ENCODE measurements at places on chromosomes 12 and 14. TPM values are rescaled to one million over a fixed set of nuclear protein-coding genes. Genes with fewer than 3 reads are reported as not detected.

Gene PMCH
- not detected for total RNA-seq

Gene SERPINA5
- not detected for total RNA-seq

- DNase-seq, result no peak
These were observed 57.3 kb downstream of the ANKRD9 start for GRCh38 chr14:102452302-102452701.

Gene SERPINA4
- total RNA-seq, result not detected

DNA sequence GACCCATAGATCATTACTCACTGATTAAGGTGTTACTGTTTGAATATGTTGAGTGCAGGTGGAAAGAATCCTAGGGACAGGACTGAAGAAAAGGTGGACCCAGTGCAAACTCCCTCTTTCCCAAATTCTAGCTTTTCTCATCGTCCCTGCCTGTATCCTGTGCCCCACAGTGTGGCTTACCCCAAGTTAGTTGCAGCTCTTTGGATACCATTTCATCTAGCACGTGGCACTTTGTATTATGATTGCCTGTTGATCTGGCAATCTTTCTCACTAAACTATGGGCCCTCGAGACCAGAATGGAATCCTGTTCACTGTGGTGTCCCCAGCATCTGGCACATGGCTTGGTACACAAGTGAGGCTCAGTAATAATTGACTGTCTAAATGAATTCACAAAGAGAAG lies 66.5 kb downstream of the ELK3 start:
- no peak for DNase-seq

DNA sequence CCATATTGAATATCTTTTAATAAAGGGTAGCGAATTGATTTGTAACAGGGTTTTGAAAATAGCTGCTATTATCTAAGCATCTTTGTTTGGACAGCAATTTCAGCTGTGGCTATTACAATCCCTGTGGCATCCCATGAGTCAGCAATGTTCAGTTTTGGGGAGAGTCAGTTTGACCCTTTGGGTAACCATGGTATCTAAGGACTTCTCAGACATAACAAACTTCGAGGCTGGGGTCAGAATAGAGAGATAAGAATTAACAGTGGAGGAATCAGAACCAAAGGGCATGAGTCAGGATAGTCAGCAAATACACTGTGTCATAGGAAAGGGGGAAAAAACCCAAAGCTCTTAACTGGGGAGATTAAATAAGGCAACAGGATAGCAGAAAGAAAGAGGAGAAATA lies 11.7 kb upstream of the PTHLH start:
- DNase-seq, result no peak

Gene NANOG
- total RNA-seq, result not detected

Gene OR4M1
- not detected for total RNA-seq

- DNase-seq, result no peak
These were observed 209.2 kb upstream of the C14orf180 start for GRCh38 chr14:104370256-104370870.

GRCh38 chr14:29805415-29806123 lies 122.1 kb downstream of the PRKD1 start:
- no peak for DNase-seq

Gene P2RX2
- total RNA-seq, result not detected

- DNase-seq, result no peak
These were observed 182.7 kb upstream of the TMPO start for GRCh38 chr12:98332642-98333041.

DNA sequence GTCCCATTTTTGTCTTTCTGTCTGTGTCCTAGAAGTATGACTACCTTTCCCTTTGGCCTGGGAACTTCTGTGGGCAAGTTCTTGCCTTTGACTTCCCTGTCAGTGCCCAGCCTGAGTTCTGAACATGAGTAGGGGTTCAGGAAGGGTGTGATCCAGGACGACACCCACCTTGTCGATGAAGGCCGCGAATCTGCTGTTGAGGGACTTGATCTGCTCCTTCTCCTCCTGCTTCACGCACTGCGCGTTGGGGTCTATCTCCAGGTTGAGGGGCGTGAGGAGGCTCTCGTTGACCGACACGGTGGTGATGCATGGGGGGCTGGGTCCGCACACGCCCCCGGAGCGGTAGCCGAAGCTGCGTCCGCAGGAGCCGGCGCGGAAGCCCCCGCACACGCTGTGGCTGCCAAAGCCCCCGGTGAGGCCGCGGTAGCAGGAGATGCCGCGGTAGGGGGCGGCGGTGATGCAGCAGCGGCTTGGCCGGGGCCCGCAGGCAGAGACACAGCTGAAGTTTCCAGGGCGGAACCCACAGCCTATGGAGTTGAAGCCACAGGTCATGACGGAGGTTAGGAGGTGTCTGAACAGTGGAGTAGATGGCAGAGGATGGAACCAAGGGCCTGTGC lies at the start of gene KRT83:
TSS of gene KRT83 (minus strand) at position 615 of the 617 bp plus-strand sequence. CDS start at position 552, 63 bp downstream.
- DNase-seq, result no peak

Gene KRT6A
- not detected for total RNA-seq

DNA sequence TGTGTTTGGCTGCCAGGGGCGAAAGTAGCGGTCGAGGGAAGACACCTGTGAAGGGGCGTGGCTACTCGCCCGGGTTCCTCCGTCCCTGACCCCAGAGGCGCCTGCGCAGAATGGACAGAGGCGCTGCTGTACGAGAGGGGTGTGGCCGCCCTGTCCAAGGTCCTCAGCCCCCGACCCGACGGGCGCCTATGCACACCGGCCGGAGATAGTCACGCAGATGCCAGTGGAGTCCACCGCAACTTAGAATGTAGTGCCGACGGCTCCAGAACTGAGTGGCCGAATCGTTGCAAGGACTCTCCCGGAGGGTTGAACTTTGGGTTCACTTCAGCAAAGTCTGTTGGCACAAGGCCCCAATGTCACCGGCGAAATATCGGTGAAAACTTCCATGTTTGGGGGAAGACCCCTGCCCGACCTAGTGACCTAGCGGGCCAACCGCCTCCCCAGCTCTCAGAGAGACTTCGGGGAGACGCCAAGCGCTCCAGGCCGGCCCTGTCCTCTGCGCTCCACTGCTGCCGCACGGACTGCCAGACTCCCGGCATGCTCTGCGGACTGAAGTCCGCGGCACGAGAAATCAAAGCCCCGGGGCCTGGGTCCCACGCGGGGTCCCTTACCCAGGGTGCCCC lies 541 bp upstream of the RNU6-7 start:
- DNase-seq, result peak; percentile 55

DNA sequence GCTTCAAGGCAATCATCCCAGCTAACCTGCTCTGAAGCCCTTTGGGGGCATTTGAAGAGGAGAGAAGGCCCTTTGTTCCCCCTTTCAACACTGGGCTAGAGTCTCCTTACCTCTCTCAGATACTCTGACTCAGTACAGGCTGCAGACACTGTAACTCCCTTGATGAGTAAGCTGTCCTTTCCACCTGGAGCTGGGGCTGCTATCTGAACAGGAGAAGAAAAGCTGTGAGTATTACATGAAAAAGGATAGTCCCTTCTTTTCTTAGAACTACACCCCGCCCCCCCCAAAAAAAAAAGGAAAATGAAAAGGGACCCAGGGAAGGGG lies 186.6 kb upstream of the PLEKHG7 start:
- no peak for DNase-seq

GRCh38 chr14:36105401-36105800 lies 71.1 kb downstream of the PTCSC3 start:
- DNase-seq, result no peak

- DNase-seq, result no peak
These were observed 75.4 kb upstream of the PWP1 start for GRCh38 chr12:107610021-107610859.

DNA sequence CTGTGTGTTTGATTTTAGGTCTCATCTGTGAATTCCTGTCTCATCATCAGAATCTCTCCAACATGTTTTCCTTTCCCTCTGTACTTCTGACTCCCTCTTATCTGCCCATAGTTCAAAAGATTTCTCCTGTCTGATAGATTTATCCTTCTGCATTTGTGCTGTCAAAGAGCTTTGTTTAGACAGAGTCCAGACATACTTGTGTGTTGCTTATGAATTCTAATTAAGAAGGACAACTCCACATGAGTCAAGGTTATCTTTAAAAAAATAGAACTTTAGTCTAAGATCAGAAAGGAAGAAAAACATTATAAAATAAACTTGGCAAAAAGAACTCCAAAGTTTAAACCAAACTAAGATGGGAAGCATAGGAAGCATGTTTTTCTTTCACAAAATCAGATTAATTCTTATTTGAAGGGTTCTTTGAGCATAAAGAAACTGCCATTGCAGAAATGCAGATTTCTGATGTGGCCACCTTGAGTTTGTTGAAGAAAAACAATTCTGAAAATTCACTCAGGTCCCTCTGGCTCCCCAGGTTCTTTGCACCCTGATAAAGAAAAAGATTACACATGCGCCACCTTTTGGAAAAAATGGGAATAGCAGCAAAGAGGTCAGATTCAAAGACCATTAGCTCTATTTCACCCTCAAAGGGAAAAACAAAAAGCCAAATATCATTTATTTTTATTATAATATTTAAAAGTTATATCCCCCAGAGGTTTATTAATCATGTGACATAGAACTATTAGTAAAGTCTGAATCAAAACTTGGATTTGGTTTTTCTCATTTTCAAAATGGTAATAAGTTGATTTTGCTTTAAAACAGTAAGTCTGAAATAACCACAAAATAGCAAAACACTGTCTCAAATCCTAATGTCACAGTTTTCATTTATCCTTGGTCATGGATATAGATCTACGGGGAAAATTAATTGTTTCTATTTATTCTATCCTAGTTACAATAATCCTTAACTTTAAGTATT lies 143.7 kb upstream of the DCN start:
- peak; percentile 27 for DNase-seq

Gene ATN1
- total RNA-seq, result 32.9 TPM

Gene KCNJ8
- total RNA-seq, result not detected

DNA sequence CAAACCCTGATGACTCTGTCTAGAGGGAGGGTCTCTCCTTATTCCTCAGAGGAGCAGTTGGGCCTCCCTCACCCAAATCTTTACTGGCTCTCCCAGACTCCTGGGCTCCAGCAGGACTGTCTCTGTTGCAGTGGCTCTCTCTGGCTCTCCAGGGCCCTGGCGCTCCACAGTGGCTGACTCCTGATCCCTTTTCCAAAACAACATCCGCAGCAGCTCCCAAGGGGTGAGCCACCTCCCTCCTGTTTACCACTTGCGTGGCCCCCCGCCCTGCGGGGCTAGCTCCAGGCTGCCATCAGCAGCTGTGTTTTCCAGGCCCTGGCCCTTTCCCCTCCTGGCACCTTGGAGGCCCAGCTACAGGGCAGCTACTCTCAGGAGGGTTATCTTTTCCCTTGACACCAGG lies 123.5 kb downstream of the CALM1 start:
- DNase-seq, result no peak

- no peak for DNase-seq
These were observed 59.0 kb downstream of the GAS2L3 start for GRCh38 chr12:100632445-100632892.

- peak; percentile 81 for DNase-seq
These were observed 69.2 kb downstream of the RASSF3 start for GRCh38 chr12:64679487-64680001.

DNA sequence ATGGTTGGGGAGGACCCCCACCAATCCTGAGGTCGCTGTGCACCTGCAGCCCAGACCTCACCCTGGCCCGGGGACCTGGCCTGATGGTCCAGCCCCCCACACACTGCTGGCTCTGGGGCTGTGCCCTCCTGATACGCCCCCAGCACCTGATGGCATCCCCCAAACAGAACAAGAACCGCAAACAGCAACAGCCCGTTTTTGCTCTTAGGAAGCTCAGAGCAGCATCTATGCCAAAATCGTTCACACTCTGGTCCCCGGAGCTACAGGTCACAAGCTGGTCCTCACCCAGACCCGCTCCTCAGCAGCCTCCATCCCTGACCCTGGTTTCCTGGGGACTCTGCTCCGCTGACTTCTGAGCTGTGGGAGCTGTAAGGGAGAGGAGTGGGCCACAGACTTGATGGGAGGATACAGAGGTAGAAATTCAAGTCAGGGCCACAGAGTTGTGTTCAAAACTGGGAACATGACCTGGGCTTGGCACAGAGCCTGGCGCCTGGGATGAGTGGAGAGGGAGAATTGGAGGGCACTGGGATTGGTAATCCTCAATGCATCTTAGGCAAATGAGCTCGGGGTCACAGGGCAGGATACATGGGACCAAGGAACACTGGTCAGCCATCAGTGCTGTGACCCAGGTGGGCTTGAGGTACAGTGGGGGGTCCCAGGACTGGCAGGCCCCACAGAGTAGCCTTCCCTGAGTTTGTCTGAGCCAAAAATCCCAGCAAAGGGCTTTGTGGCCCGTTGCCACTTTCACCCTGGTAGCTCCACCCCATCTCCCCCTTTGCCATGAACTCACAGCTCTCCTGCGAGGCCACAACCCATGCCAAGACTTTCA lies 170.9 kb upstream of the RTL1 start:
- no peak for DNase-seq

- DNase-seq, result no peak
These were observed 1.4 kb downstream of the MMAB start for GRCh38 chr12:109571773-109572505.

GRCh38 chr12:4106621-4107020 lies 166.9 kb upstream of the CCND2 start:
- DNase-seq, result no peak

DNA sequence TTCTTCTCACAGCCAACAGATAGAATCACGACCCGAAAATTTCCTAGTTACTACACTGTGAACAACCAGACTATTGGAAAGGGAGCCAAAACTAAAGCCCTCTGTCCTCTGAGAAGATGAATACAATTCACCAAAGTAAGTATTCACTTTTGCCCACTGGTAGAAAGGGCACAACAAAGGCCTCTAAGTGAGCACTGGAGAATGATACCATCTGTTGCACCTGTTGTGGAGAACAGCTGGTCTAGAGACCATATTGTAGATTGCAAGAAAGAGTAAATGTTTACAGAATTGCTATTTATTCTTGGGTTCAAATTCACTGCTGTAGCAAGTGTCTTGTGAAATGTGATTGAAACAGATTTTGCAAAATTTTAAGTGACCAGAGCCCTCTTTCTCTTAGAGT lies 46.9 kb upstream of the ANO6 start:
- no peak for DNase-seq

Gene LTBP2
- 0.27 TPM for total RNA-seq

- no peak for DNase-seq
These were observed 42.8 kb upstream of the SCN8A start for GRCh38 chr12:51548241-51548640.

Gene PPP2R5E
- total RNA-seq, result 37.7 TPM

Gene EFS
- total RNA-seq, result not detected
